ENCODE measurements at places on chromosomes 4 and X.
A peak's percentile ranks its signal among the peaks of the same experiment; 100 is the strongest.

- no peak for DNase-seq
These were observed 88.2 kb upstream of the PPARGC1A start for GRCh38 chr4:23978002-23978401.

DNA sequence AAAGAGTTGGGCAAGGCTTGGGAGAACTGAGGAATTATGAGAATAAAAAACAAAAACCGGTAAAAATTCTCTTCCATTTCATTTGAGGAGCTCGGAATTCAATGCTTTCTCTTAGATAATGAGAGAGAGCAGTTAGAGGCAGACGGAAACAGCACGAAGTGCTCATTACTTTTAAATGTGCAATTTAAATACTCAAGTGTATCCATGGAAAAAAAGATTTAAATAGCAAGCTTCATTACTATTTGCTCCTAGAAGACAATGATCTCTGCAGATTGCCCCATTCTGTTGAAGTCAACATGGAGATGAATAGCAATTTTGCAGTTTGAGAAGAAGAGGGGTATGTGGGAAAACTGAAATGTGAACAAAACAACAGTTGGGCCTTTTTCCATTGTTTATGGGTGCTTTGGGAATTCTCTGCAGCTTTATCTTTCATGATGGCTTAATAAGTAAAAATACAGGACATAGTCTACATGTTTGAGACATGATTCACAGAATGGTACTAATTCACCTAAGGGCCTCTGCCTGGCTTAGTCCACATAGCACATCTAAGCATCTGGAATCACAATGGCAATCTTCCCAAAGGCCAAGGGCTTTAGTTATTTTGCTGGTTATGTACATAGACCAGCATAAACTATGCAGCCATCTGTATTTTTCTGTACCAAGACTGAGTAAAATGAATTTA, 512.7 kb upstream of the FAT1 start:
- peak; percentile 73 for DNase-seq

- no peak for DNase-seq
These were observed 189.8 kb upstream of the AFF2 start for GRCh38 chrX:148310426-148311165.

DNA sequence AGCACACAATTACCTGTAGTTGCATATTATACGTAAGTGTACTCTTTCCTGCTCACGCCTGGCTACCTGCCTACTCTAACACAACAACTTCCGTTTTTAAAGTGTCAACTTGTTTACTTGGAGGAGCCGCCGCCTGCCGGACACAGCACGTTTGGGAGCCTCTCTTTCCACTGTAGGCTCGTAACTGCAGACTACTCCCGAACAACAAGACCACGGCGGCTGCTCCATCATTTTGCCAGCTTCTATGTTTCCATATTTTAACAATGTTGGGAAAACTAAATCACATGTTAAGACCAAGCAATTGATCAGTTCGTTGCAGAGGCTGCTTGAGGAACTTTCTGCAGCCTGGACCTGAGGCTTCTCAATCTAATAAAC, 841 bp downstream of the MTNR1A start:
- DNase-seq, result no peak

GRCh38 chr4:82721819-82722423, 76.7 kb downstream of the SCD5 start:
- no peak for DNase-seq

GRCh38 chr4:956531-957230, 16.7 kb downstream of the DGKQ start:
- no peak for DNase-seq

DNA sequence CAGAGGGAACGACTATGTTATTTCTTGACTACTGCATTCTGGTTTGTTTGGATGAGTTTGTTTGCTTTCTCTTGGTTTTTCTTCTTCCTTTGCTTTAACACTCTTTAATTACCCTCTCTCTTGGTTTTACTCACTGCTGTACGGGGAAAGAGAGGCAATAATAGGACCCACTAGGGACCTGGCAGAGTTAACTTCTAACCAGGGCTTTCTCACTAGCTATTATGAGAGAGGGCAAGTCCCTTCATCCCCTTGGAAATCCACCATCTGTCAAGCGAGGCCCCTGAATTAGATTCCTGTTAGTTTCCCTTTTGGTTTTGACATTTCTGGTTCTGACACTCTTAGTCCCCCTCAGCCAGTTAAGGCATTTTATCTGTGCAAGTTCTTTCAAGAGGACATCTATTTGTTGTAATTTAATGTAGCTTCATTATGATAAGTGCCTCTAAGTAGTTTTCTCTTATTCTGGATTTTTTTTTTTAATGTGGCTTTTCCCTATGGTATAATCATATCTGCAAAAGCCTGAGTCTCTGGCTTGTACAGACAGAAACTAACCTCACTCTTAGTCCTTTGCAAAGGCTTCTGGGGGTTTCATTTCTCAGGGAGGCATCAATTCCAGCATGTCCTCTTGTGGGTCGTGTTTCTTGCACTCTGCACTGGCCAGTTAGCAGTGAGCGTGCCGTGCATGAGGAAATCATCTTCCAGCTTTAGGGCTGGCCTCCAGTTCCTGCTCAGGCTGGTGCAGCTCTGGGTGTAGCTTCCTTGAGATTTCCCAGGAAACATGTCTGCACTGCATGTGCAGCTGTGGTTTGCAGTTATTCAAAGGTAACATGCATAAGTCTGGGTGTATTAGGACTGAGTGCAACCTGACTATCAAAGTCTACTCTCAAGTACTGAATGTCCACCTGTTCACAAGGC, 221.3 kb downstream of the STIM2 start:
- no peak for DNase-seq

DNA sequence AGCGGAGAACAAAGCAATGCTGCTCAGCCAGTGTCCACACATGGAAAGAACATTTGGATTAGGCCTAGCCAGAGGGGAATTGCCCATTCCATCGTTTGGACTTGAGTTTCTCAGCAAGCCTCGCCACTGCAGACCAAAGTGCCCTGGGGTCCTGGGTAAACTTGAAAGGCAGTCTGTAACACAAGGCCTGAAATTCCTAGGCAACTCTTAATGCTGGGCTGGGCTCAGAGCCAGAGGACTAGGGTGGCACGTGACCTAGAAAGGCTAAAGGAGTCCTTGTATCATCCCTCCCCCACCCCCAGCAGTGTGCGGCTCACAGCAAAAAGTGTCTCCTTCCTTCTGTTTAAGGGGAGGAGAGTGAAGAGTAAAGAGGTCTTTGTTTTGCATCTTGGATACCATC, 210.4 kb upstream of the ARX start:
- DNase-seq, result no peak

DNA sequence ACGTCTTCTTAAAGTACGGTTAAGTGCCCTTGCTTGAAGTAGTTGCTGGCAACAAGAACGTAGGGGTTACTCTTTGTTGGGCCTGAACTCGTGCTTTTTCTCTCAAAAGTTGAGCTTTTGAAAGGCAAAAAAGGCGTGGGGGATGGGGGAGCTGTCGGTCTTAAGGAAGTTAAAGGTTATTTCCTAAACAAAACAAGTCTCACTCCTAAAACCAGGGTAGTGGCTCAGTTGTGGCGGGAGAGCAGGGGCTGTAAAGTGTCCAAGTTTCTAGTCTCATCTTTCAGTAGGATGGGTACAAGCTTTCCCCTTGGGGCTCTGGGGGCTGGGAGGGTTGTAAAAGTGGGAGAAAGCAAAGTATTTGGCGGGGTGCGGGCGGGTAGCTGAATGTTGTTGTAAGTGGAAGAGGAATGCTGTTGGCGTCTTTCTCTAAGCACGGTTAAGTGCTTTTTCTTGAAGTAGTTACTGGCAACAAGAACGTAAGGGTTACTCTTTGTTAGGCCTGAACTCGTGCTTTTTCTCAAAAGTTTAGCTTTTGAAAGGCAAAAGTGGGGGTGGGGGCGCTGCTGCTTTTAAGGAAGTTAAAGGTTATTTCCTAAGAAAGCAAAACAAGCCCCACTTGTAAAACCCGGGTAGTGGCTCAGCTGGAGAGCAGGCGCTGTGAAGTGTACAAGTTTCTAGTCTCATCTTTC, 904 bp upstream of the WDR1 start:
- no peak for DNase-seq

DNA sequence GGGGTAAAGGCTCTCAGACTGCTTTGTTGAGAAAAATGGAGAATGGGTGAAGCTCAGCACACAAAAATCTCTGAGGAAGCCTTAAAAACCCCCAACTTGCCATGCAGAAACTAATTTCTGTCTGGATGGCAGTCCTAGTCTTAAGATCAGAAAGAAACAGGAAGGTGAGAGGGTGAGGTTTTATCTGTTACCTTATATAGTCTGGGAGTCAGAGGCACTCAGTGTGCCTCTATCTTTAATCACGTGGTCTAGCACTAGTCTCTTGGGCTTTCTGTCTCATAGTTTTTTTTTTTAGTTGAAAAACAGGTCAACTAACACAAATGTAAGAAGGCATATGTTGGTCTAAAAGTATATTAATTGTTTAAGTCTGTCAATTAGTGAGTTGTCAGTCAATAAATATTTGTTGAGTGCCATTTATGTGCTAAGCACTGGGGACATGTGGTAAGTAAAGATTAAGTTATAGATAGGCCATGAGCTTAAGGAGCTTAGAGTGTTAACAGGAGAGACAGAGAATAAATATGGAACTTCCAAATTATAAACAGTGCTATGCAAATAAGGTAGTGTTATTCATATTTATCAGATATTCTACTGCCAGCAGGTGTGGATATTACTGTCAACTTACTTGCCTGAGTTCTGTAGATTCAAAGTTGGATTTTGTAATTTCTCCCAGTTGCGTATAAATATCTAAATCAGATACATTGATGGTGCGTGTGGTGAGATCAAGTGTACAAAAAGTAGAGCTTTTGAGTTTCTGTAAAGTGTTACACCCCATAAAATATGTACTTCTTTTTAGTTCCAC, 7.0 kb downstream of the CYBB start:
- no peak for DNase-seq

GRCh38 chrX:19795307-19795706, 92.1 kb downstream of the SH3KBP1 start:
- DNase-seq, result no peak

DNA sequence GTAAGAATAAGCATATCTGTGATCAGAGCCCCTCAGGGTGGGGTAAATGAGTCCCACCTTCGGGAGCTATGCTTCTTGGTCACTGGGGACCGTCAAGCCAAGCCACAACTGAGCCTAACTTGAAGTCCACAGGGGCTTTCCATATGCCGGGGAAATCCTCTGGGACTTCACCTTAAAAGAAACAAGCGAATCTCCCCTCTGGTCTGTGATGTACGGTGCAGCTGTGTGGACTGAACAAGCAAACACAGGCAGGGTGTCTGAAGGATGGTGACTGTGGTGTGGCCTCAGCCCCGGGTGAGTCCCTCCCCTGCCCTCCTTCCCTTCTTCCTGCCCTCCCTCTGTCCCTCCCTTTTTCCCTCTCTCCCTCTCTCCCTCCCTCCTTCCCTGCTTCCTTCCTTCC, 29.7 kb upstream of the PPP2R2C start:
- no peak for DNase-seq

Measured in skeletal muscle cell (primary cell).